Astrocyte (in vitro differentiated cells and primary cell): ENCODE measurements at places on chromosomes 13 and 19.

DNA sequence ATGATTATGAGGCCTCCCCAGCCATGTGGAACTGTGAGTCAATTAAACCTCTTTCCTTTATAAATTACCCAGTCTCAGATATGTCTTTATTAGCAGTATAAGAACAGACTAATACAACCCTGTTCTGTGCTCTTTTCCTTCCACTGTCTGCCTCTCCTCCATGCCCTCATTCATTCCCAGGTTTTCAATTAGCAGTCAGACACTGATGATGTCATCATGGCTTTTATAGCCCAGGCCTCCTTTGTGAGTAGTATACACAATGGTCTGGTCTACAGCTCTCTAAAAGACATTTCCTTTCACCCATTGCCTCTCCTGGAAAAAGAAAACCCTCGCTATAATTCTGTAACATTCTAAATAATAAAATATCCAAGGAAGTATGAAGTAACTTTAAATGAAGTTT is 25.5 kb downstream of the FGF14 start:
- no peak for DNase-seq

GRCh38 chr19:4369109-4369887 is 25.9 kb downstream of the MPND start:
- no peak for DNase-seq

GRCh38 chr19:1423436-1424191 is 14.6 kb upstream of the RPS15 start:
- DNase-seq: no peak

DNA sequence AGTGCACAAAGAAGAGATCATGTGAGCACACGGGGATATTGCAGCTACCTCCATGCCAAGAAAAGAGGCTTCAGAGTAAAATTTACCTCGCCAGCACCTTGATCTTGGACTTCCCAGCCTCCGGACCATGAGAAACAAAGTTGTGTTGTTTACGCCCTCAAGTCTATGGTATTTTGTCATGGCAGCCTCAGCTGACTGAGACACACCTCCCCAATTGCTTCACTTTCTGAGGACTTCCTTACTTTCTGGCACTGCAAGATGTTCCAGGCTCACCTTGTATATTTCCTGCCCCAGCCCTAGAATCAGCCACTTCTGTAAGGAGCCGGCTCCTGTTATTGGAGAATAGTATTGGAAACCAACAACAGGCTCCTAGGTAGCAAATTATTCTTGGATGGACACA is 6.6 kb upstream of the CEBPG start:
- DNase-seq: no peak

DNA sequence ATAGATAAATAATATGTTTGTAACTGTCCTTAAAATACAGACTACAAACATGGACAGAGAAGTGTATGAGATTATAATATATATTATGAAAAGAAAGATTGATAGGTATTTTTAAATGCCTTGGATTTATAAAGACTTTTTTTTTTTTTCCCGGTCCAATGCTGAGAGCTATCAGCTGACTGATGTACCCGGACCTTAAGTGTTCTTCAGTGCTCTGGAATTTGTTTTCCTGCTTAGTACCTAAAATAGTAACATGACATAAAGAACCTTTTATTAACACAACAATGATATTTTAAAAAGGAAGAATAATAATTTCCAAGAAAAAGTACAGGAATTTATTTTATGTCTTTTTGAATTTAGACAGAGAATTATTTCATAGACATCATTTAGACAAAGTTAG is 795.5 kb upstream of the PCDH9 start:
- no peak for DNase-seq

- DNase-seq: no peak
Observed at GRCh38 chr19:17091758-17092333, 16.3 kb downstream of the MYO9B start.

- DNase-seq: no peak
Observed at GRCh38 chr19:5392486-5392885, 51.9 kb upstream of the PTPRS start.

GRCh38 chr19:7833225-7834099 is 3.4 kb downstream of the EVI5L start:
- peak; percentile 47 for DNase-seq

- no peak for DNase-seq
Observed at GRCh38 chr13:41182231-41182630, 12.1 kb downstream of the KBTBD7 start.

DNA sequence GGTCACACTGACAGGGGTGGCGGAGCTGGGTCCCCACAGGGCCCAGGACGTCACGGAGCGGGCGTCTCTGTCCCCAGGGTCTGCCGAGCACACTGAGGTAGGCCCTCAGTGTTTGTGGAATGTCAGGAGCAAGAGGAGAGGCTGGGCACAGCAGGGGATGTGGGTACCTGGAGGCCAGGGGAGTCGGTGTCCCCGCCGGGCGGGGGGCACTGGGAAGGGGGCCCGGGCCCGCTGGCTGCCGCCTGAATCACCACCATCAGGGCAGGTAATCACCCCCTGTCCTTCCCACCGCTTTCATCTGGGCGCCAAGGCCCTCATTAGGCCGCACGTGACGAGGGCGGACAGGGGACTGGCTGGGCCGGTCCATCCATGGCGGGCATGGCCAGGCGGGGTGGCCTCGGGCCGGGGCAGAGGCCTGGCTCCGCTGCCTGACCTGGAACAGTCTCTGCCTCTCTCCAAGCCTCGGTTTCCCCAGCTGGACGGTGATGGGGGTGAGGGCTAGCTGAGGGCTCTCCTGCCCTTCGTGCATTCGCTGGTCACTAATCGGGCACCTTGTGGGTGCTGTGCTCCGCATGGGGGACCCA is 1.0 kb downstream of the FGF22 start:
- DNase-seq: no peak

DNA sequence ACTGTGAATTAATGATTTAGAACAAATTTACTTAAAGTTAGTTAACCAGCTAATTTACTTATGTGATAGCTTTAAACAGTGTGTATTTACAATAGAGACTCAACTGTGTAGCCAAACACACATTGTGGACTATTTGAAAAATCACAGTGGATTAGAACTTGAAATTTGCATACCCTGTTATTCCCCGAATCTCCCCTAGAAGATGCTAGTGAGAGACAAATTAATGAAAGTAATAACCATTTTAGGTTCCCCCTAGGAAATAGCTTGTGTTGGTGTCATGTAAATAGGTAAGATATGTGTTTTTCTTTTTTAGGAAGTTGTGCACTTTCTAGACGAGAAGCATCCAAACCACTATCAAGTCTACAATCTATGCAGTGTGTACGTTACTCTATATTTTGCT is 98.5 kb downstream of the C1QTNF9 start:
- DNase-seq: no peak

GRCh38 chr13:21095311-21095710 is 33.9 kb upstream of the LATS2 start:
- DNase-seq: no peak

GRCh38 chr13:75285310-75285709 is 196.7 kb downstream of the TBC1D4 start:
- DNase-seq: no peak

- DNase-seq: no peak
Observed at GRCh38 chr13:20624213-20624612, 57.3 kb downstream of the IFT88 start.
